ENCODE measurements at places on chromosomes 5 and 9. TPM values are rescaled to one million over a fixed set of nuclear protein-coding genes. Genes with fewer than 3 reads are reported as not detected.

The ECSCR gene
- total RNA-seq, result not detected

The UIMC1 gene
- total RNA-seq, result 53.0 TPM

The DBH gene
- total RNA-seq, result not detected

The STARD4 gene
- 52.3 TPM for total RNA-seq

The BTNL8 gene
- not detected for total RNA-seq

The PIP5K1B gene
- 0.13 TPM for total RNA-seq

The CAMK2A gene
- not detected for total RNA-seq

The NAIP gene
- total RNA-seq, result 11.3 TPM

The CYLC2 gene
- total RNA-seq, result not detected

Data from activated CD8-positive, alpha-beta T cell treated with anti-CD3 and anti-CD28 coated beads, Interleukin-2, amount 10 ng/mL, durations not matched to agents 7 days and 5 days (primary cell).